Amniotic stem cell (primary cell): ENCODE measurements at places on chromosomes 6 and 20.
A peak's percentile ranks its signal among the peaks of the same experiment; 100 is the strongest.

- DNase-seq, result peak; percentile 6
Measured at GRCh38 chr6:95091823-95092436, 485.4 kb upstream of the MANEA start.

GRCh38 chr6:21666853-21667681, 73.5 kb downstream of the SOX4 start:
- DNase-seq, result no peak

GRCh38 chr20:47609001-47609400, 107.3 kb downstream of the NCOA3 start:
- no peak for DNase-seq

DNA sequence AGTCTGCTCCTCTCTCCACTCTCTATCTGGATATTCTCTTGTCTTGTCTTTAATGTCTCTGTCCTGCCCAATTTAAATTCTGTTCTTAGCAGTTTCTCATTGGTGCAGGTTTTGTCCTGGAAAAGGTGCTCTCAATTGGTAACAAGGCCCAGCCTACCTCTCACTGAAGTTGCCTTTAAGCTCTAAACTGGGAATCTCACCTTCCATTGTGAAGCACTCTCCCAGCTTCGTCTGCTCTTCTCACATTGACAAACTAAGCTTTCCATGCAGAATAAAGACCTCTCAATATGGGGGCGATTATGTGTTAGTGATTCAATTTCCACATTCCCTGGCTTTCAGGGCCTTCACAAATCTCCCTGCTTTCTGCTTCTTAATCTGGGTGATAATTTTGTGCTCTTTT, 1712.2 kb downstream of the GRIK2 start:
- DNase-seq, result no peak

- no peak for DNase-seq
Measured at GRCh38 chr6:41406728-41407489, 71.5 kb downstream of the NCR2 start.

DNA sequence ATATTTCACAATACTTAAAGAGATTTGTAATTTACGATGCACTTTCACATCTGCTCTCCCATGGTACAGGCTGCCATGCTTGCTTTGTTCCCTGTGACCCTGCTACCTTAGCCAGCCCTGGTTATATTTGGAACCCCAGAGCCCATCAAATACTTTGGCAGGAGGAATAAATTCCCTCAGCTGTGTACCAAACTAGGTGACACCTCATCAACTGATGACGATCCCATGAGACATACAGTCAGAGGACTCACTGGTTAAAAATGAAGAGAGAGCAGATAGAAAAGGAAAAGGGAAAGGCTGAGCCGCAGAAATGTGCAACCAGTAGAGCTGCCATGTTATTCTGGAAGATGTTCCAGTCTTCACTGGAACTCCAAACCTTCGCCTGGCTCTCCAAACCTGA, 120.0 kb downstream of the SIM1 start:
- no peak for DNase-seq

DNA sequence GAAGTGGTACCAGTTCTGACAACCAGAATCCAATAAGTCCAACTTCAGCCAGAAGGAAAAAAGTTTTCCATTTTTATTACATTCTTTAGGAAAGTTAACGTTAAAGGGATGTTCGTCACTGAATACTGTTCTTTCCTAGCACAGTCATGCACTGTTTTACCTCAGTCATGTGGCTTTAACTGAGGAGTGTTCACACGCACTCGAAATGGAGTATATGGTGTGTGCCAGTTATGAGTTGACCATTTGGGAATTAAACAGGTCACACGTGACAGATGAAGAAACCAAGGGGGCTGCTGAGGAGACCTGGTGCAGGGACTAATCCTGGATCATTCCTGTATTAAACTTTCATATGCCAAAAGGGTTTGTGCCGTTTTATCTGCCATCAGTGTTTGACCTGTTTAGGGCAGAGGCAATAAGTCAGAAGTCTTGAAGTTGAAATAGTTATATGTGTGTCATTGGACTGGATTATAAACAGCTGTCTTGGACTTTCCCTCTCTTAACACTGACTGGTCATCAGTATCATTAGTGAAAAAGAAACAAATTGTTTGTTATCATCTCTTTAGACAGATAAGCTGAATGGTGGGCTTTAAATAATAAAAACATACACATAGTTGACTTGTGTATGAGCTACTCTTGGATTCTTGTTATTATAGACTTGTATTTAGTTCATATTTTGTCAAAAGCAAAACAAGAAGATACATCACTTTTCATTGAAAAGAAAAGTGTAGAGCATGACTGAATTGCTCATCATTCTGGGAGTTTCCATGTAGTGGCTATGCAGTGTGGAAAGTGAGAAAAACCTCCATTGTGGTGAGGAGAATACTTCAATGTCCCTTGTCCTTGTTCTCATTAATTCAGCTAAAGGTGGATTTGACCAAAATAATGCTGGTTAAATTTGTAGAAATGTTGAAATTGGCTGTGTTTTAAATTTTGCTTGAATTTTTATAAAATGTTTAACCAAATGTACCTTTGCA, 123.5 kb upstream of the SAMD5 start:
- DNase-seq, result no peak

DNA sequence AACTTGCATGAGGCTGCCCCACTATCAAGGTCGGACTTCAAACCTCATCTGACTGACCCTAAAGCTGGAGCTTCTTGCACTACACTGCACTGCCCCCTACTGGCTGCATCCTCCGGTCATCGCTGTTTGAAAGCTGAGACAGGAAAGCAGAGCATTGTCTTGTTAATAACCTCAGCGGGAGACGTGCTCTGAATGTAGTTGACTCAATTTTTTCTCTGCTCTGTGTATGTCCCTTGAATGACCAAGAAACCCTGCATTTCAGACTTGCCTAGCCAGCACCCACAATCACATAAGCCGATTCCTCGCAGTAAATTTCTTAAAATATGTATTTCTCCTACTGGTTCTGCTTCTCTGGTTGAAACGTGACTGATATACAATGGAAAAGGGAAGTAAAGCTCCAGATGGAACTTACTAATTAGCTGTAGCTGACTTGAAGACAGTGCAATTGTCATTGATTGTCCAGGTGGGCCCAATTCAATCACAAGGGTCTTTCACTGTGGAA, 27.8 kb downstream of the TCF21 start:
- DNase-seq, result peak; percentile 63

DNA sequence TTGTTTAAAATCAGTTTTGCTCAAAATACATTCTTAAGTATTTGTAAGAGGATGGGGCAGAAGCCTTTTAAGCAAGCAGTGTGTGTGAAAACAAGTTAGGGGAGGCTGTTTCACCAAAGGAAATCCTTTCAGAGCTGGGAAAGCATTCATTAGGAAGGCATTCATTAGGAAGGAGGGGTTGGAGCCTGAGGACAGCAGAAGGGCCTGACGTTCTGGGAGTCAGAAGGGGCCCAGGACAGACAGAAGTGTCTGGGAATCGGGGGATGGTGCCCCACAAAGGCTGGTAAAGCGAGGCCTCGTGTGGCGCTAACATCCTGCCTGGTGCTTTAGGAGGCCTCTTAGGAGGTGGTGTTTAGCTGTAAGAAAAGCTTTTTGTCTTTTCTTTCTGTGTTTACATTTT, 80.6 kb upstream of the NXT1 start:
- no peak for DNase-seq

DNA sequence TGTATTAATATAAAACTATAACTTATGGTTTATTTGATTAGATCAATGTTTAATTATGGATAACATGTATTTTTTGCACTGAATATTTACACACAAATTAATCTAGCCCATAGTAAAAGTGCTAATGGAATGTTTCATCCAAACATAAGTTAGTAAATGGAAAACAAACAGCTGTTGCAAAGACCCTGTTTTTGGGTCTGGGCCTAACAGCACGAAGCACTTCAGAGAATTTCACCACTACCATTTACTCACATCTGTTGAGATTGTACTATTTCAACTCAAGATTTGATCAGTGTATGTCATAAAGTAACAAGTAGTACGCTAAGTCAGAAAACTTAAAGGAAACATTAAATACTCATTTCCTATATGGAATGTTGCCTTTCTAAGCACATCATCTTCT, 359.6 kb downstream of the LAMA2 start:
- no peak for DNase-seq

- no peak for DNase-seq
Measured at GRCh38 chr6:166333172-166333995, 9.0 kb downstream of the SFT2D1 start.

DNA sequence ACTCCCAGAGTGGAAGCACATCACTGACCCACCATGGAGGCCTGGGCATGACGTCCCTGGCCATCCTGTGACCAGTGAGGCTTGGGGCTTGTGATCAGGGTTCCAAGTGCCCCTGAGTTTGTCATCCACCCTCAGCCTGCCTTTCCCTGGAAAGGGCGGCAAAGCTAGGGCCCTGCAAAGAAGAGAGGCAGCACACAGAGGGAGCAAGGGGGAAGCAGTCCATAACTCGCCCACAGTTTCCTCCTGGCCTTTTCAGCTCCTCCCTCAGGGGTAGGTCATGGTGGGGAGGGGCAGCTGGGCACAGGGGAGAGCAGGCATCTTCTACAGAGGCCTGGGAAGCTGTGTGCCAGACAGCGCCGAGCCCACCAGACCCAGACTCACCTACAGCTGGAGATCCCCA, at the start of gene NCR2:
Gene NCR2 (plus strand): TSS at position 313 of the 400 bp plus-strand sequence. CDS start 269 bp downstream, outside the sequence.
- no peak for DNase-seq

- DNase-seq, result no peak
Measured at GRCh38 chr6:46352541-46353268, 138.5 kb downstream of the RCAN2 start.

- no peak for DNase-seq
Measured at GRCh38 chr20:17912916-17913315, 55.7 kb downstream of the SNX5 start.

DNA sequence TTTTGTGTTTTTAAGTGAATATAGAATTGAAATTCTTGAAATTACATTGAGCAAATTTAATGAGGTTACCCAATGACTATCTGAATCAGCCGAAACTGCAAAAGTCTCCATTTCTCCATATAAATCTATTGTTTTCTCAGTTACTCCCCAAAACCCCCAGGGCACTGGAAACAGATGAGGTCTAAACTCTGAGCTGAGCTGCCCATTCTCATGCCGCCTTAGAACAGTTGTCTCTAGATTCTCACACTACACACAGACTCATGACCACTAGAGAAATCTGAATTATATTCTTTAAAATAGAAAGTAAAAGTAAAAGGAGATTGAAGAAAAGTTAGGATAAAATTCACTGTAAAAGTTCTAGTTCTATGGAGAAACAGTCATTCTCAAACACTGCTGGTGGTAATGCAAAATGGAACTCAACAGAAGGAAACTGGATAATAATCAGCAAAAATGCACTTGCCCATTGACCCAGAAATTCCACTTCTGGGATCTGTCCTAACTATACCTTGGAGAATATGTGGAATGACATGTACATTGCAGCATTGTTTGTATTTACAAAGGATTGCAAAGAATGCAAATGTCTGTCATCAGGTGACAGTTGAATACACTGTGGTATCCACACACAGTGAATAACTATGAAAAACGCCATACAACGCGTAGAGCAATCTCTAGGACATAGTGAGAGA, 125.5 kb downstream of the IPCEF1 start:
- no peak for DNase-seq

GRCh38 chr6:73752943-73753342, 56.9 kb downstream of the CD109 start:
- DNase-seq, result no peak

GRCh38 chr20:19473922-19474286, 261.5 kb downstream of the SLC24A3 start:
- no peak for DNase-seq

- DNase-seq, result no peak
Measured at GRCh38 chr20:33662172-33662571, at the start of gene C20orf144. Gene C20orf144 (plus strand): TSS chr20:33662327. CDS start chr20:33662346, 19 bp downstream.

DNA sequence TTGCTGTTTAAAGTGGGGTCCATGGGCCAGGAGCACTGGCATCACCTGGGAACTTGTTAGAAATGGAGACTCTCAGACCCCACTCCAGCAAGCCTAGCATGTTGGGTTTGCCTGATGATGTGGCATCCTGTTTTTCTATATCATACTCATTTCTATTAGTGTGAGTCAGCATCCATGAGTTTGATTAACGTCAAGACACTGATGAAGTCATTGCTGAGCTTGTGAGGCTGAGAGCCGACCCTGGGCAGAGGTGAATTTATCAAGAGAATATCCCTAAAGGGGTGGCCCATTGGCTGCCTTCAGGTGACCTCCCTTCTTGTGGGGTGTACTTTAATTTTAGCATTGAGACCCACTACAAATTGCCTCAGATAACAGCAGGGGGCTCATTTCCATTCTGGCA, 43.4 kb upstream of the RNF144B start:
- DNase-seq, result peak; percentile 23

- peak; percentile 90 for DNase-seq
Measured at GRCh38 chr20:23420943-23421931, at the start of gene NAPB. Gene NAPB (minus strand): TSS chr20:23421488. CDS start chr20:23421402, 86 bp downstream.

DNA sequence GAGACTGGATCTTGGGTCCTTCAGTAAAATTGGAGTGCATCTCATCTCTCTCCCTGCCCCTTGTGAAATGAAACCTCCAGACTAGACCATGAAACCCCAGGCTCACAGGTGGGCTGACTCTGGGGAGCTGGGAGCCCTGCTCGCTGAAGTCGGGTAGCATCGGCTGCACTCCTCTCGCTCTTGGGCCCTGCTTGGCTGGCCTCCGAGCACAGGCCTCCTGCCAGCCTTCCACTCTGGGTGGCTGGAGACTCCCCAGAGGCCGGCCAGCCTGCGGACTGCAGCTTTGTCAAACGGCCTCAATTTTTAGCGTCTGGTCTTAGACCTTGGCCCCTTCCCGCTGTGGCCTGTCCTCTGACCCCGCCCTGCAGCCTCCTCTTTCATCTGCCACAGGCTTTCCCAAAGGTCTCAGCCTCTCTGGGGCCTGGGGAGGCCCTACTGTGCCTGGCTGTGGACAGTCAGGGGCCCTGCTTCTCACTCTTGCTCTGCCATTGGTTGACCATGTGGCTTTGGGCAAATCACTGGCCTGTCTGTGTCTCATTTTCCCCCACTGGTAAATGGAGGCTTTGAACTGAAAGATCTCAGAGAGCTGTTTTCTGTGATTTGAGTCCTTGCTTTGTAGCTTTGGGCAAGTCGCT, 45.1 kb downstream of the SRC start:
- DNase-seq, result no peak

DNA sequence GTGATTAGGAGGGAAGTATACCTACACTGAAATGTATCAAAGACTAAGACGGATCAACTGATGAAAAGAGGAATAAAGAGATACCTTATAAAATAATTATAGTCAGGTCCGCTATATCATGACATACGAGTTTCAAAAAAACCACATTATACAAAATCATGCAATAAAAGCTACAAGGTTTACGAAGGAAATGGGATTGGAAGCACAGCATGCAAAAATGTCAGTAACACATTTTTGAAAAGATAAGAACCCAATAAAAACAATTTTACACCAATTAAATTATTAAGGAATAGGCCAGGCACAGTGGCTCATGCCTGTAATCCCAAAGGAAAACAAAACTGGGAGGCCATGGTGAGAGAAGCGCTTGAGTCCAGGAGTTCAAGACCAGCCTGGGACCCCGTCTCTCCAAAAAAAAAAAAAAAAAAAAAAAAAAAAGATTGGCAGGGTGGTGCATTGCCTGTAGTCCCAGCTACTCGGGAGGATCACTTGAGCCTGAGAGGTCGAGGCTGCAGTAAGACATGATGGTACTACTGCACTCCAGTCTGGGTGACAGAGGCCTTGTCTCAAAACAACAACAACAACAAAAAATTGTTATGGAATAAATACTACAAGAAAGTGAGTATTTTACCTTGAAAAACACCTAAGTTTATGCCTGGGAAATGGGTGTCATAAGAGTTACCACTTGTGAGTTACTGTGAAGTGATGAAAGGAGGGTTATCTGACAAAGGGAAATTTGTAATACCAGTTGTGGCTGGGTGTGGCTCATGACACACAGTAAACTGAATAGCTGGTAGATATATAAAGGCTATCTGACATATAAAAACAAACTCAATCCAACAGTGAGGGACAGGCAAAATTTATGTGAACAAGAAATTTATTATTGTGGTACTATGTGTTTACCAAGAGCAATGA, 45.2 kb downstream of the RANBP9 start:
- DNase-seq, result no peak

- no peak for DNase-seq
Measured at GRCh38 chr20:11814267-11814666, 103.4 kb upstream of the BTBD3 start.
